ENCODE measurements at places on chromosomes 2 and 18.

GRCh38 chr2:40101131-40101575, 322.1 kb upstream of the THUMPD2 start:
- DNase-seq = no peak

DNA sequence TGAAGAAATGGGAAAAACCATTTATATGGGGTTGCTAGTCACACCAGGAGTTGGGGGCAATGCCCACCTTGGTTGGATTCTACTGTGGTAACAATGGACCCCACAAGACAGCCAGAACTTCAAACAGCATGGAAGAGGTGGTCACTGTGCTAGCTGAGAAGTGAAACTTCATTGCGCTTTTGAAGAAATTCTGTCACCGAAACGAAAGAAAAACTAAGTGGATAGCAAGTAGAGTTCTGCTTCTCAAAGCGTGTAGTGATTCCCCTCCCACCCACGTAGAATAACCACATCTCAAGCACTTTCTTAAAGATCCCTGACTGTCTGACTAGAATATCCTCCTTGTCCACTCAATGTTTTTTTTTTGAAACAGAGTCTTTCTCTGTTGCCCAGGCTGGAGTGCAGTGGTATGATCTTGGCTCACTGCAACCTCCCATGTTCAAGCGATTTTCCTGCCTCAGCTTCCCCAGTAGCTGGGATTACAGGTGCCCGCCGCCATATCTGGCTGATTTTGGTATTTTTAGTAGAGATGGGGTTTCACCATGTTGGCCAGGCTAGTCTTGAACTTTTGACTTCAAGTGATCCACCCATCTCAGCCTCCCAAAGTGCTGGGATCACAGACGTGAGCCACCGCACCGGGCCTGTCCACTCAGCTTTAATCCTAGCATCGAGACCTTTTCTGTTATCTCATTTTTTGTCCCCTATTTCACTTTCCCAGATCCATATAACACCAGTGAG, 30.1 kb upstream of the CCL20 start:
- DNase-seq = peak; percentile 4

DNA sequence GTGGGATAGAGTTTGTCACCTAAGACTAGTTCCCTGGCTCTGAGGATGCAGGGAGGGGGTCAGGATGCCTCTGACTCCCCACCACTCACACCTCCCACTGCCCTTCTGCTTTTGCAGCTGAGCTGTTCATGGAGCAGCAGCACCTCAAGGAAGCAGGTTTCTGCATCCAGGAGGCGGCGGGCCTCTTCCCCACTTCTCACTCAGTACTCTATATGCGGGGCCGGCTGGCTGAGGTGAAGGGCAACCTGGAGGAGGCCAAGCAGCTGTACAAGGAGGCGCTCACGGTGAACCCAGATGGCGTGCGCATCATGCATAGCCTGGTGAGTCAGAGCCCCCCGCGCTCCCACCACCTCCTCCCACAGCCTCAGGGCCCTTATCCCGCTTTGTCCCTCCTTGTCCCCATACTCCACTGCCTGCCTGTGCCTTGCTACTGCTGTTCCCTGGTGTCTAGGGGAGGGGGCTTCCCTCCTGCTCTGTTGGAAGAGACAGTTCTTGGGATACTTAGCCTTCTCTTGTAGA, 94.4 kb downstream of the STPG4 start:
- no peak for DNase-seq

DNA sequence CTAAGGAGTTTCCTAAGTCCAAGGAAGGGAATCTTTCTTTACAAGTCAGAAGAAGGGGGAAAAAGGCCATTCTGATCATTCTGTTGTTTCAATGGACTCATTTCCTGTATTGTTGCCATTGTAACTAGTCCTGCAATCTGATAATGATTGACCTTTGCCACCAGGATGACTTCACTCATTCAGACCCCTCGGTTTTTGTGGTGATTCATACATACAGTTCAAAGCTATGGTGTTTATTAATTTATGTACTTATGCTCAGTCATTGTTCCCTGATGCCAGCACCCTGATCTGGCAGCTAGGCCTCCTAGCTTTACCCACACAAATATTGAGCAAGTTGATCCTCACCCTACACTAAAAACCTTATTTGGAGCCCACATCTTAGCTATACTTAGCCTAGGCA, 57.6 kb upstream of the ZNF519 start:
- no peak for DNase-seq

DNA sequence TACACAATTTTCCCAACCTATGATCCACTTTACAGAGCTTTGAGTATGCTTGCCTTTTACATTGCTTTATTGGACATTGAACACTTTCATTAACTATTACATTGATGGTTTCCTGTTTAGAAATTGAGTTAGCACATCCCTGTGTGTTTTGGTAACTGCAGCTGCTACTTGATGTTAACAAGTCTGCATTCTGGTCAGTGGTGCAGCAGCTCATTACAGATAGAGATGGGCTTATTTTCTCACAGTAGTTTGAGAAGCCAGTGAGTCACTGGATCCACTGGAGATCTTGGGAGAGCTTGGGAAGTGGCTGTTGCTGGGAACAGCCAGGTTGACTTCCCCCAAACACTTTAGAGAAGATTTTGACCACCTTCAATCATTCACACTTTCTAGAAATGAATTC, 150.5 kb downstream of the ARHGAP15 start:
- no peak for DNase-seq

DNA sequence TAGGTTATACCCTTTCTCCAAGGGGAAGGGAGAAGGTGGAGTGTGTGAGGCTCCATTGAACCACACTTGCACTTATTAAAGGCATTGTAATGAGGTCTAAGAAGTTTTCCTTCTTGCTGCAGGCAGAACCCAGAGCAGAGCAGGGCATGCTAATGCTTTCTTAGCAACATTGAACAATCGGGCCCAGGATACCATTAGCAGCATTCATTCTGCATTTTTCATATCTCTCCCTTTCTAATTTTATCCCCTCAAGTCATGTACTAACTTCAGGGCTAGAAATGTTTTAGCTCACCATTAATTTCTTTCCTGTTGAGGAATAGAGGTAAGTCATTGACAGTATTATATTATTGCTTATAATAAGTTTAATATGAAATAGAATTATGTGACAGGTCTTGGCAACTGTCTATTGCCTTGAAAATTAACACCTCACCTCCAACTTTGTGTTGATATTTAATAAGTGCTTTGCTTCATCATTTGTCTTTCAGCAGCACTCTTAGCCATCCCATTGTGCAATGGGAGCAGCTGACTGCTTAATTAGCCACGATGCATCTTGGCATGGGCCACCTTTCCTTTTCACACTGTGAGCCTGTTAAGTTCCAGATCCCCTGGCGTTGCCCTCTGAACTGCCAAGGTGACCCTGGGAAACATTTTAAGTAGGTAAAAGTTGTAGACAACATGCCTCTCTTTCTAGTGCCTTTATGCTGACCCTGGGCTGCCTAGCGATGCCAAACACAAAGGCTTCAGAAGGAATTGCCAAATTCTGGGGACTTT, 300.8 kb upstream of the MEX3C start:
- no peak for DNase-seq

DNA sequence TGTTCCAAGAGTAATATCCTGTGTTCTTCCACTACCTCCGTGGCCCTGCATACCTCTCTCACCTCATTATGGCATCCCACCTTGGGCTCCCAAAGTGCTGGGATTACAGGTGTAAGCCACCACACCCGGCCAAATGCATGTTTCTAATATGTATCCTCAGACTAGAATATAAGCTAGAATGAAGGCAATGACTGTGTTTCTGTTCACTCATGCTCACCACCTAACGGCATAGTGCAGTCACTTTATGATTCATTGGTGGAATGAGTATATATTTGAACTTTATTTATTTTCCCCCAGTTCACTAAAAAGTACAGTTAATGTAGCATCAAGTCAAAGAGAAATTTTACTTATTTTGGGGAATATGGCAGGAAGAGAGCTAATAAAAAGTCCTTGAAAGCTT, 11.3 kb downstream of the PIGN start:
- DNase-seq = no peak

DNA sequence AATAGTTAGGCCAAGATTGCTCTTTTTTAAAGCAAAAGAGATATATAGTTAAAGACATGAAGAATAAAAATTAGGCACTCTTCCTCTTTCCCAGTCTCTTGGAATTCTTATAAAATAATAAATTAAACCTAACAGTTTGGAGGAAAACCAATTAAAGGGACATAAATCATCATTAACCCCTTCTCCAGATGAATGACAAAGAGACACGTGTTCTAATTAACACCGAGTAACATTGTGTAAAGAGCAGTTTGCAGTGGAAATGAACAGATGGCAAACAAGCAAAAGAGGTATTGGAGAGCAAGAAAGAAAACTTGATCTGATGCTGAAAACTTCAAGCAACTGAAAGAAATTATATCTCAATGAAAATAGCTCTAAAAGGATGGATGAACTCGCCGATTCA, 48.4 kb downstream of the BCL2 start:
- DNase-seq = no peak

- no peak for DNase-seq
Observed at GRCh38 chr2:83112858-83113257, 1346.2 kb downstream of the SUCLG1 start.

DNA sequence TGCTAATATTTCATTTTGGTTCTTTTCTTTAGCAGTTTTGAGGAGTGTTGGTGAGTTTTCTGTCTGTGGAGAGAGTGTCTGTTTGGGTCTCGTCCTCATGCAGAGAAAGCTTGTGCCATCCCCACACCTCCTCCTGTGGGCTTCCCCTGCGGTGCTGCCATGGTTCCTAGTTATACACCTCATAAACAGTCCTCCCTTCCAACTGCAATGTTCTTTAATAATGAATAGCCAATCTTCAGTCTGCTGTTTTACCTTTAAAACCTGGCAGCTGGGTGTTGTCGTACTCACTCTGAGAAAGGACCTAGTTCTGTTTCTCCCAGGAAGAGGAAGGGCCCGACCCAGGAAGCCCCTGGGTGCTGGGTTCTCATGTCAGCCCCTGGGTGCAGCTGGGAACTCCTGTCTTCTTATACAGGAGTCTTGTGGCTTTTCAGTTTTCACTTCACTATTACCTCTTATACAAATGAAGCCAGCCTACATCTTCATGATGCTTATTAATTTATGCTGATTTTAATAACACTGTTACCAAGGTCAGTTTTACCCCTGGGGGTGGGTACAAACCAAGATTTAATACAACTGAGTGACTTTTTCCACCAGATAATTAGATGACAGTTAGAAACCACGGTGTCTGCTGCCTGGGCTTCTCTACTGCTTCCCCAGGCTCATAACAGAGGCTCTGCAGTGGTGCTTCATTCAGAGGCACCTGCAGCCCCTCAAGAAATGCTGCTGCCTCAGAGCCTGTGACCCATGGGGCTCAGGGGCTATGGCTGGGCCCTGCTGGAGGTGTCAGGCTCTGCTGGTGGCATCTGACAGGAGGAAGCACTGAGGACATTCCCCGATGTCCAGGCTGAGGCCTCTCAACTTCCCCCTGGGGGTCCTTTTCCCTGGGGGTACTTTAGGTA, 59.1 kb downstream of the COA5 start:
- DNase-seq = no peak

- no peak for DNase-seq
Observed at GRCh38 chr2:128040166-128040771, 12.4 kb upstream of the SAP130 start.
